ENCODE measurements at places on chromosomes 2 and 18.
A peak's percentile ranks its signal among the peaks of the same experiment; 100 is the strongest.

DNA sequence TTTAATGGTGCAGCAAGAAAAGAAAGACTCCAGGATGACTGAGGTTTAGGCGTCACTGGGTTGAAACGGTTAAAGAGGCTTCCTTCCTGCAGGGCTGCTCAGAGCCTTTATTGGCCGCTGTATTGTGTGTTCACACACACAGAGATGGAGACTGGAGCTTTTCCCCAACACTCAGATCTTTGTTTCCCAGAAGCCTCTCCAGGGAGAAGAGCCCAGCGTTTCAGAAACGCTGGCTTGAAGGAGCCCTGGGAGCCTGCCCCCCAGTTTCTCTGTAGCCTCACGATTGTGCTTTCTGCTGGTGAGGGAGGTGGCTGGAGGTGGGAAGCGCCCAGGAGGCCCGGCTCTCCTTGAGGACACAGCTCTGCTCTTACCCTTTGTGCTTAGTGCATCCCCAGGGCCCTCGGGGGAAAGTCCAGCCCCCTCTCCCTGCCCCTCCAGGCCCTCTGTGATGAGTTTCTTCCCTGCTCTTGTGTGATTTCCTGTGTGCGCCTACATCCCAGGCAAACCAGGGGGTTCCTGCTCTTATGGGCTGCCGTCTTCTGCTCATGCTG, 37.1 kb downstream of the RRM2 start:
- no peak for DNase-seq

GRCh38 chr18:74064510-74064909, 83.1 kb downstream of the FBXO15 start:
- DNase-seq = peak; percentile 66

DNA sequence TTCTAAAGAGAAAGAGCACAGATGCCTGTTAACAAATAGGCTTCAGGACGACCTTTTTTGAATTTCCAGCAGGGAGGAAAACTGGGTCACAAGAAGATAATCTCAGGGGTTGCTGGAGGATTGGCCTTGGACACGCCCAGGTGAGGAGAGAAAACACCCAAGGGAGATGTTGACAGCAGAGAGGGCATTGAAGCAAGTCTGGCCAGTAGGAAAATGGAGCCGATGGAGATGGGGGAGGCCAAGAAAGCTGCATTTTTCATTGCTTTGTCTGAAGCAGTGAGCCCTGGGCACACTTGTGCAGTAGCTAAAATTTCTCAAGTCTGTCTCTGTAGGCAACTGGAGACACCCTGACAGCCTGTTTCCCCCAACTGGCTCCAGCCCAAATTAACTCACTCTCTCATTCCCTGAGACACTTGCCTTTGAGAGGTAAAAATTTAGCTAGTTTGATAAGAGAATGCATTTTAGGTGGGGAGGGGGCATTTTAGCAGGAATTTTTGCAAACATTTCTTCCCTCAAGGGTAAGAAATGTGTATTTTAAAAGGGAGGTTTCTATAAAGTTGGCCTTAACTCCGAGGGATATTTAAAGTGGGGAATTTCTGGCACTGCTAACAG, 165.5 kb downstream of the TGIF1 start:
- no peak for DNase-seq

GRCh38 chr2:86226070-86226469, 26.8 kb downstream of the MRPL35 start:
- DNase-seq = no peak

- DNase-seq = peak; percentile 24
These were observed 339.8 kb downstream of the DYSF start for GRCh38 chr2:71792926-71793761.

DNA sequence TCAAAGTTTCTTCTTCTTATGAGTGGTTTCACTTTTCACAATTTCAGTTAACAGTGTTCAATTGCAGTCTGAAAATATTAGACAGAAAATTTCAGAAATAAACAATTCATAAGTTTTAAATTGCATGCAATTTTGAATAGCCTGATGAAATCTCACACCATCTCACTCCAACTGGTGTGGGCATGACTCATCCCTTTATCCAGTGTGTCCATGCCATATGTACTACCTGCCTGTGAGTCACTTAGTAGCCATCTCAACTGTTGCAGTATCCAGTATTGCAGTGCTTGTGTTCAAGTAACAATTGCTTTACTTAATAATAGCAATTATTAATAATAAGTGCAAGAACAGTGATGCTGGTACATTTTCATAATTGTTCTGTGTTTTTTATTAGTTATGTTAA, 1202.5 kb downstream of the DSC3 start:
- no peak for DNase-seq

- DNase-seq = no peak
These were observed 96.1 kb downstream of the PID1 start for GRCh38 chr2:229174794-229175496.

DNA sequence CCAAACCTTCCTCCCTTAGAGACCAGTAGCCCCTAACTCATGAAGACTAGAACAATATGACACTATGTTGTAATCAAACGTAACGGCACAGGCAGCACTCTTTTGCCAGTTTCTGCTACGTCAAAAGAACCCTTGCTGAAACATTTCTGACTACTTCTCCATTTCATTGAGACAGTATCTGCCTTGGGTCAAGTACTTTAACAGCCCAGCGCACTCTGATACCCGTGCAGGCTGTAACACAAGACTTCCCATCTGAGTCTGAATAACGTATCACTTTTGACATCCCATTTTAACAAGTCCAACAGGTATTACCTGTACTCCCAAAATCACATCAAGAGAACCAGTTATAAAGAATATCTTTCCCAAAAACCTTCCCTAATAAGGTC, 38.4 kb downstream of the TBC1D8 start:
- DNase-seq = no peak

GRCh38 chr2:109677835-109678580, 63.8 kb downstream of the SOWAHC start:
- no peak for DNase-seq

DNA sequence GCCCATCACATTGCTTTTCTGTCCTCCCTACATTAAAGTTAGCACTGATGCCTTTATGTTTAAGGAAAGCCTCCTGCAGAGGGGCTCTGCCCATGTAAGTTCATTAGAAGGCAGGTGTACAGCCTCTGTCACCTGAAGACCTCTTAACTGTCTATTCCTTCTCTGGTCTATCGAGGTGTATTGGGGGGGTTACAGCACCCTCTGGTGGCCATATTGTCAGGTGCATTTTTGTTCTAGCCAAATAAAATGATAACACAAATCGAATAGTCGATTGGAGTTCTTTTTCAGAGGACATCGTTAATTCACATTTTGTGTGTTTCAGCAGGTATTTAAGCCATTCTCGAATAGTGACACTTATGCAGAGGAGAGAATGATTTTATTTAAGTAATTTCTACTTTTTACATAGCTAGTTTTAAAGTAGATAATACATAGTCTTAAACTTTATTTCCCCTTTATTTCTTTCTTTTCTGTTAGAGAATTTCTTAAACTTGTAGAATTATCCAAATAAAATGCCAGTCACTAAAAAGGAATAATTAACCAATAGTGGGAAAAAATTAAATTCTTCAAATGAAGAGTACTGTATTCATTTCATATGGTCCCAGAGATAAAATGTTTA, 136.8 kb downstream of the NEDD4L start:
- DNase-seq = peak; percentile 84

- DNase-seq = no peak
These were observed 520.0 kb upstream of the TCF4 start for GRCh38 chr18:56107821-56108477.

DNA sequence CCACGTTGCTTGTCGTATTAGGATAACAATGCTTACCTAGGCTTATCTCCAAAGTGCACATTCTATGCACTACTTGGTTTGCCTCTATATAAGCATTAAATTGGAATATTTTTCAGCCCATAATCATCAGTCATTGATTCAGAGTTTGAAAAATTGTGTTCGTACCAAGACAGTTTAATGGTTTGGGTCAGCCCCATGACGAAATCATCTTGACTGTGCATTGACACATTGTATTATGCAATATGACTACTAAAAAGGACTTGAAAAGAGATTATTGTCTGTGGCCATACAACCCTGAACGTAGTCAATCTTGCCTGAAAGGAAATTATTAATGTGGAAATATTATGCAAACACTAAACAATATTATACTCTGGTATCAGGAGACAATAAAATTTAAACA, 141.3 kb downstream of the EML6 start:
- no peak for DNase-seq

DNA sequence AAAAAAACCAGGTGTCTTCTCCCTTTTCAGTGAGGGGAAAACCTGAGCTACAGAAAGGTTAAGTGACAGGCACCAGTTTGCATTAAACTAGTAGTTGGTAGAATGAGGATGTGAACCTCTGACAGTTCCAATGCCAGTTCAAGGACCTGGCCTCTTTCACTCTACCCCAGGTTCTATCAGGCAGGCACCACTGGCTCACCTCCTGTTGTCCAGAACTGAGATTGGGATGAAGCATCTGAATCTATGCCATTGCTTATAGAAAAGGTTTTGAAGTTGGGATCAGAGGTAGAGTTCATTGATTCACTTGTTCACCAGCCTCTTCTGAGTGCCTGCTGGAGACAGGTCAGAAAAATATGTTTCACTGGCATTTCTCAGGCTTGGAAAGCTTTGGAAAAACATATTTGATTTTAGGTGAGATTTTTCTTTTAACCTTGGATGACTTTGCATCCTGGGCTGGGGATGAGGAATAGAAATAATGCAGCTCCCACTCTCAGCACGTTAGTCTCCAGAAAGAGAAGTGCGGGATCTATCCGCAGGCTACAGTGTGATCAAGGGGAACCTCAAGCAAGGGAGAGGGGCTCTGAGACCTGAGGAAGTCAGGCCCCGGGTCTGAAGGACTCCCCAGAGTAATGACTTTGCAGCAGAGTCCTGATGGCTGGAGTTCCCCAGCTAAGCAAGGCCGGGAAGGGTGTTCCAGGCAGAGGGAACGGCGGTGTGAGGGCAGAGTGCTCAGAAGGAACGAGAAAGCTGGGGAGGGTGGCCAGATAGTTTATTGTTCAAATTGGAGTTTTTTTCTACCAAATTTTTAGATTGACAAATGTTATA, 250.3 kb downstream of the MYCN start:
- DNase-seq = no peak

DNA sequence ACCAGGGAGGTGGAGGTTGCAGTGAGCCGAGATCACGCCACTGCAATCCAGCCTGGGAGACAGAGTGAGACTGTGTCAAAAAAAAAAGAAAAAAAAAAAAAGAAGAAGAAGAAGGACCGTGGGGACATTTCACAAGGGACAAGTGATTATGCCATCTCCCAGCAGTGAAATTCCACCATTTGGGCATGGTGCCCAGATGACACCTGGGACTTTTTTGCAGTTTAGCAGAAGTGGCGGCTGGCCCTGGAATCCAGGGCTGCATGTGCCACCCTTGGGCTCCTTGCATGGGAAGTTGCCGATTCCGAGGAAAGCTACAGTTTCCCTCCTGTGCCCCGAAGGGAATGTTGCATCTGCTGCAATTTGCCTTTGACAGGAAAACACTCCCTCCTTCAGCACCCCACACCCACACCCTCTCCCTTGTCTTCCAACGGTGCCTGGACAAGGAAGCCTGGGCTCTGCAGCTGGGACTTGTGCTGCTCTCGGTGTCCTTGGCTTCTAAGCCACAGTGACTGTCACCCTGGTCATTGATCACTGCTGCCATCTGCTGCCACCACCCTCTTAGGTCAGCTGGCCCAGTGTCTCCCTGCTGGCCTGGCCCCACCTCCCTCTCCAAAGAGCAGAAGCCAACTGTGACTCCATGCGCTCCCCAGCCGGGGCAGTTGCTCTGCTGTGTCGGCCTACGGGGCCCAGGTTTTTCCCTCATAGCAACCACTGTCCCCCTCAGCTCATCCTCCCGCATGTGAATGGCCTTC, 56.4 kb upstream of the LRRC30 start:
- DNase-seq = no peak

GRCh38 chr2:101251844-101252407, 760 bp upstream of the CNOT11 start:
- DNase-seq = peak; percentile 63

GRCh38 chr2:230738924-230739323, 26.3 kb downstream of the CAB39 start:
- DNase-seq = no peak

GRCh38 chr2:17792515-17792914, 23.7 kb upstream of the MSGN1 start:
- no peak for DNase-seq

DNA sequence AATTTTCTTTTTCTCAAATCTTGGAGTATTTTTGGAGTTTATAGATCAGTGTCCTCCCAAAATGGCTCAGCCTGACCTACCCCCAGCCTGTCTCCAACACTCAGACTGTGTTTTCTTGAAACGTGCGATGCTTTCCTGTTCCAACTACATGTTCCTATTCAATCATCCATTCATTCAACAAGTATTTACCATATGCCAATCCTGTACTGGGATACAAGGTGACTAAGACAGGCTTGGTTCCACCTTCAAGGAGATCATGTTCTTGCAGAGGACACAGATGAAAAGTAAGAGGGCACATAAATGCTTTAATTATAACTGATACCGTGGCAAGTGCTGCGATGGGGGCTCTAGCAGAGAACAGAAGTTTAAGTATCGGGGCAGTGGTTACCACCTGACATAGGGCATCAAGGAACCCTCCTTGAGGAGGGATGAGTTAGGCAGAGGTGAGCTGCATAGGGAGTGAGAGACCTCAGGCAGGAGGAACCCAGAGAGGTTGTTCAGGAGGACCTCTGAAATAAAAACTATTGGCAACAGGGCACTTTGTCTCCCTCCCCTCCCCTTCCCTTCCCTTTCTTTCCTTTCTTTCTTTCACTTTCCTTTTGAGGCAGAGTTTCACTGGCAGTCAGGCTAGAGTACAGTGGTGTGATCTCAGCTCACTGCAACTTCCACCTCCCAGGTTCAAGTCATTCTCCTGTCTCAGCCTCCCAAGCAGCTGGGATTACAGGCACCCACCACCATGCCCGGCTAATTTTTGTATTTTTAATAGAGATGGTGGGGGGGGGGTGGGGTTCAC, 469.0 kb downstream of the EPHA4 start:
- no peak for DNase-seq

GRCh38 chr2:120984046-120984445, 248.4 kb downstream of the GLI2 start:
- DNase-seq = peak; percentile 41

- DNase-seq = no peak
These were observed 108.0 kb upstream of the LDAH start for GRCh38 chr2:20930928-20931327.

GRCh38 chr2:186835628-186836027, 13.3 kb downstream of the ZSWIM2 start:
- no peak for DNase-seq

GRCh38 chr2:147082850-147083522, 761.8 kb upstream of the ACVR2A start:
- peak; percentile 66 for DNase-seq

DNA sequence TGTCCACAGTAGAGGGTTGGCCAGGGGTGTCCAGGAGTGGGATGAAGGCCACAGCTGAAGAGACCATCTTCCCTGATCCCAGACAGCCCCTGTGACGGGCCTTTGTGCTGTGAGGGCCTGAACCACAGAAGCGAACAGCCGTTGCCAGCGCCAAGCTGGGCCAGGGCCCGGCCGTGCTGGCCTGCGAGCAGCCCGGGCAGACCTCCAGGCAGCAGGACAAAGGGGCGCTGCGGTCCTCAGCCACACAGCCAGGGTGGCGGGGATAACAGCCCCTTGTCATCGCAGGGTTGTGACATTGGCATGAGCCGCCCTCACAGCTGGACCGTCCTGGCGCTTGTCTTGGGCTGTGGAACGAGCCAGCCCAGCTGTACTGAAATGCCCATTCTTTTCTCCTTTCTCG, 161.1 kb downstream of the FAM210A start:
- DNase-seq = no peak

GRCh38 chr18:63017977-63018376, 301.6 kb downstream of the BCL2 start:
- DNase-seq = no peak

- no peak for DNase-seq
These were observed 39.4 kb downstream of the HADHB start for GRCh38 chr2:26284132-26284531.

- DNase-seq = no peak
These were observed 156.2 kb downstream of the DTNA start for GRCh38 chr18:34866310-34866709.

Data from activated effector memory CD4-positive, alpha-beta T cell treated with anti-CD3 and anti-CD28 coated beads, Interleukin-2, amount 50 U/mL, for 16 hours (primary cell).